ENCODE measurements at places on chromosomes 16 and 17. TPM values are rescaled to one million over a fixed set of nuclear protein-coding genes. Genes with fewer than 3 reads are reported as not detected.

Gene C16orf74
- 17.4 TPM for total RNA-seq

Gene MYO15A
- not detected for total RNA-seq

Gene DEXI
- total RNA-seq = 45.6 TPM

Gene TMEM98
- 170 TPM for total RNA-seq
